ENCODE measurements at places on chromosomes 2 and 18. TPM values are rescaled to one million over a fixed set of nuclear protein-coding genes. Genes with fewer than 3 reads are reported as not detected.

The DLGAP1 gene
- total RNA-seq, result 69.1 TPM

GRCh38 chr2:241272303-241273209 is 42.9 kb downstream of the HDLBP start:
- peak; percentile 62 for DNase-seq

GRCh38 chr2:74927621-74928020 is 30.8 kb upstream of the POLE4 start:
- no peak for DNase-seq

DNA sequence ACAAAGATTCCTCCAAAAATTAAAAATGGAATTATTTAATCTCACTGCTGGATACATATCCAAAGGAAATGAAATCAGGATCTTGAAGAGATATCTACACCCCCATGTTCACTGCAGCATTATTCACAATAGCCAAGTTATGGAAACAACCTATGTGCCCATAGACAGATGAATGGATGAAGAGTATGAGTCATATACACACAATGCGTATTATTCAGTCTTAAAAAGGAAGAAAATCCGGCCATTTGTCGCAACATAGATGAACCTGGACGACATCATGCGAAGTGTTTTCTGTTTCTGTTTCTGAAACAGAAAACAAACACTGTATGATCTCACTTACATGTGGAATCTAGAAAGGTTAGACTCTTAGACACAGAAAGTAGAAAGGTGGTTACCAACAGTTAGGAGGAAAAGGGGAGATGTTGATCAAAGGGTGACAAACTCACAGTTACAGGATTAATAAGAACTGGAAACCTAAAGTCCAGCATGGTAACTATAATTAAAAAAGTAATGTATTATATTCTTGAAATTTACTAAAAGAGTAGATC is 87.8 kb upstream of the ERBB4 start:
- DNase-seq, result no peak

The SERPINB3 gene
- 0.74 TPM for total RNA-seq

The VIL1 gene
- total RNA-seq, result 0.71 TPM

GRCh38 chr2:75100011-75100800 is 99.1 kb downstream of the TACR1 start:
- no peak for DNase-seq

- DNase-seq, result no peak
Observed at GRCh38 chr2:191200910-191201309, 44.3 kb upstream of the MYO1B start.

The RAB27B gene
- total RNA-seq, result 0.93 TPM

The SLC19A3 gene
- 0.71 TPM for total RNA-seq

The TNFRSF11A gene
- 3.0 TPM for total RNA-seq

Measured in testis (tissue), 5 donors.